Endothelial cell of umbilical vein (primary cell): ENCODE measurements at places on chromosomes 5 and 9. TPM values are rescaled to one million over a fixed set of nuclear protein-coding genes. Genes with fewer than 3 reads are reported as not detected.

The RUFY1 gene
- total RNA-seq = 43.3 and 44.9 TPM in 2 replicates

The FBXW11 gene
- 42.3 and 44.7 TPM in 2 replicates for total RNA-seq

The CDH18 gene
- not detected in 2 replicates for total RNA-seq

The SCGB3A2 gene
- total RNA-seq = not detected in 2 replicates

The S100Z gene
- not detected in 2 replicates for total RNA-seq

The JADE2 gene
- total RNA-seq = 19.2 and 31.1 TPM in 2 replicates

The NR2F1-AS1 gene
- 13.8 and 15.2 TPM in 2 replicates for total RNA-seq

The C5orf58 gene
- total RNA-seq = not detected in 2 replicates

The FOXD1 gene
- 0.14 and 0.20 TPM in 2 replicates for total RNA-seq

The SLC36A3 gene
- total RNA-seq = not detected in 2 replicates

The SLC46A2 gene
- total RNA-seq = not detected in 2 replicates

The FBXO38 gene
- 52.9 and 65.6 TPM in 2 replicates for total RNA-seq

The HTR1A gene
- total RNA-seq = not detected in 2 replicates

The MRPS30 gene
- 32.5 and 33.8 TPM in 2 replicates for total RNA-seq

The AIF1L gene
- 35.3 and 39.7 TPM in 2 replicates for total RNA-seq

The FAM114A2 gene
- total RNA-seq = 26.6 and 31.3 TPM in 2 replicates

The MAP1B gene
- total RNA-seq = 262 and 263 TPM in 2 replicates

The MELK gene
- 47.8 and 52.1 TPM in 2 replicates for total RNA-seq

The SHROOM1 gene
- 20.9 and 21.0 TPM in 2 replicates for total RNA-seq

The HMMR gene
- 26.0 and 31.0 TPM in 2 replicates for total RNA-seq

The SPINK1 gene
- total RNA-seq = not detected in 2 replicates

The CTSV gene
- total RNA-seq = 0.83 and 1.3 TPM in 2 replicates

The MATR3 gene
- 158 and 164 TPM in 2 replicates for total RNA-seq

The PAEP gene
- not detected in 2 replicates for total RNA-seq

The COL27A1 gene
- 48.6 and 49.1 TPM in 2 replicates for total RNA-seq

The PRUNE2 gene
- 8.3 and 21.7 TPM in 2 replicates for total RNA-seq

The NR6A1 gene
- total RNA-seq = 0.32 and 1.2 TPM in 2 replicates

The EEIG1 gene
- total RNA-seq = 16.4 and 19.0 TPM in 2 replicates

The GABRA1 gene
- not detected in 2 replicates for total RNA-seq

The RAB3C gene
- total RNA-seq = 0.04 TPM in 1 of 2 replicates, not detected in the other

The INSL6 gene
- not detected in 2 replicates for total RNA-seq

The IFNA2 gene
- total RNA-seq = not detected in 2 replicates

The GRXCR2 gene
- total RNA-seq = not detected in 2 replicates

The SLC34A3 gene
- total RNA-seq = not detected in 2 replicates

The CCL21 gene
- total RNA-seq = 0.85 TPM in 1 of 2 replicates, not detected in the other

The DOCK2 gene
- total RNA-seq = 0.62 and 4.8 TPM in 2 replicates

The KIF12 gene
- total RNA-seq = 0.51 and 0.97 TPM in 2 replicates

The C9 gene
- 0.44 TPM in 1 of 2 replicates, not detected in the other for total RNA-seq

The BAAT gene
- total RNA-seq = not detected in 2 replicates

The HMCN2 gene
- total RNA-seq = 0.18 and 0.24 TPM in 2 replicates

The TLX3 gene
- total RNA-seq = not detected in 2 replicates

The PPP1R26 gene
- total RNA-seq = 11.8 and 16.9 TPM in 2 replicates

The IGFBPL1 gene
- total RNA-seq = not detected in 2 replicates

The PCDHGA1 gene
- 0.22 and 0.30 TPM in 2 replicates for total RNA-seq

The RNF38 gene
- total RNA-seq = 36.7 and 47.2 TPM in 2 replicates

The SERF1A gene
- 5.1 and 6.7 TPM in 2 replicates for total RNA-seq

The PCDHB3 gene
- total RNA-seq = not detected in 2 replicates
